ENCODE measurements at places on chromosomes 11 and 22.

- DNase-seq = no peak
Measured at GRCh38 chr22:37514526-37515051, 4.6 kb downstream of the CARD10 start.

- no peak for DNase-seq
Measured at GRCh38 chr22:39287076-39287725, 32.2 kb downstream of the RPL3 start.

- peak; percentile 50 for DNase-seq
Measured at GRCh38 chr22:39341179-39341578, 8.6 kb upstream of the SYNGR1 start.

DNA sequence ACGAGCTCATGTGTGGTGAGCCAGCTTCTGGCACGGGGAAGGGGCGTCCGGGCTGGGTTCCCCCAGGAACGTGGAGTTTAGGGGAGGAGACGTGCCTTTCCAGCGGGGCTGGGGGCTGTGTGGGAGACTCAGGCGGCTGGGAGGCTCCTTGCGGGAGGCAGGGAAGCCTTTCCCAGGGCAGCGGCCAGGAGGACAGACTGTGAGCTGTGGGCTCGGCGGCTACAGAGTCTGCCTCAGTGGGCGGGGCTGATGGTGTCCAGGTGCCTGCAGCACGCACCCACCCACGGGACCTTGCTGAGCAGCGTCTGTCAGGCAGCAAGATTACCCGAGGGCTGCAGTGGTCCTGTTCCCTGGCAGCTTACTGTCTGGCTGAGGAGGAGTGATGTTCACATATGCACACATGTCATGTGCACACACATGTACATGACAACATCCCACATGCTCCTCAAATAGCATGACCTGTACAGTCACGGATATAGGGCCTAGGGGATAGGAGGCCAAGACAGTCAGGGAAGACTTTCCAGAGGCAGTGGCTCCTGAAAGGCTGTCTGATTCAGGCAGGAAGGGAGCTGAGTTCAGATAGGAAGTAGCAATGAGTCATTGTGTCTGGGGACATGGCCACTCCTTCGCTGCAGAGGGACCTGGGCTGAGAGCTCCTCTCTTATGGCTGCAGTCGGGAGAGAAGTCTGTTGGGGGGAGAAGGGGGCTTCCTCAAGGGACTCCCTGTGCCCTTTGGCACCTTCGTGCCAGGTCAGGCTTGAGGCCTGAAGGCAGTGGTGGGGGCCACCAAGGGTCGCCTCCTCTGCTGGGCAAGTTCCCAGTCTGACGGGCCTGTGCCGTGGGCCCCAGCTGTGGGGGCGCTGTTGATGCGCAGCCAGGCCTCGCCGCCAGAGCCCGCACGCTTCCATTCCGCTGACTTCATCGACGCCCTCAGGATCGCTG lies 23.3 kb upstream of the PPP6R3 start:
- no peak for DNase-seq

GRCh38 chr11:44335919-44336318 lies 26.0 kb upstream of the ALX4 start:
- DNase-seq = no peak

GRCh38 chr22:49235463-49236300 lies 592.0 kb downstream of the BRD1 start:
- peak; percentile 66 for DNase-seq

DNA sequence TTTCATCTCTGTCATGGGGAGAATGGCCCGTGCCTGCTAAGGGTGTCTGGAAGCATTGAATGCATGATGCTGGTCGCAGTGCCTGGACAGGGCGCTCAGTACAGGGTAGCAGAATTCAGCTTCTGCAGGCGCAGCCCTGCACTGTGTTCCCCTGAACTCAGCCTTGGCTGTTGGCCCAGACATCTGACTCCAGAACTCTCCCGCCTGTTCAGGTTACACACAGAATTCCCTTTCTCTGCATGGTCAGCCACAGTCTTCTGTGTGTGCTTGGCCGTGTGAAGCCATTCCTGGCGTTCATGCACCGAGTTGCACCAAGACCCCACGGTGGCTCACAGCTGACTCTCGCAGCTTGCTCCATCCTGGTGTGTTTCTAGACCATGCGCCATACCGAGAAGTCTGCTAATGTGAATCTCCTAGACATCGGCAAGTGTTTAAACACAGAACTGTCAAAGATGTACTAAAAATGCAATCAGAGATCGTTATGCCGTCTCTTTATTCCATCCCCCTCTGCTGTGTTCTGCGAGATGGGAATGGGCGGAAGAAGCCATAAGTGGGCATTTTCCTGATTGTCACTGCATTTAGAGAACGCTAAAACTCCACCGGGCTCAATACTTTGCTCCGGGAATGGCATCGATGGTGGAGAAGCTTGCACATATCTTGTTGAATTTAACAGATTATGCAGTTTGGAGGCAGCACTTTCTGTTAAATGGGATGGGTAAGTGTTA lies 55.6 kb downstream of the MPPED1 start:
- DNase-seq = no peak

GRCh38 chr22:19807161-19807913 lies 46.8 kb downstream of the TBX1 start:
- no peak for DNase-seq

DNA sequence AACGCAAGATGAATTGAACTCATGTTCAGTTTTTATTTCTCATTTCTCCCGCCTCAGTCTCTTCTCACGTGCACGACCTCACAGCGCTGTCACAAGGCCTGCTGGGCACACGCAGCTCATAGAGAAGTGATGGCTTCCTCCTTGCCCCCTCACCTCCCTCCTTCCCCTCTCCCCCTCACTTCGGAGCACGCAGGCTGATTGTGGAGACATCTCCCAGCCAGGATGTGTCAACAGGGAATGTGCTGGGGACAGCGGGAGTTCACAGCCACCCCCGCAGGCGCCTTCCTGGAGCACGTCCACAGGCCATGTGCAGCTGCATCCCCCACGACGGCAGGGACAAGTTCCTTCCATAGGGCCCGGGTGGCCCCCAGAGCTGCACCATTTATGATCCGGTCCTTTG lies 29.1 kb upstream of the KRTAP5-6 start:
- DNase-seq = no peak

GRCh38 chr11:118223992-118224391 lies 819 bp downstream of the JAML start:
- no peak for DNase-seq

DNA sequence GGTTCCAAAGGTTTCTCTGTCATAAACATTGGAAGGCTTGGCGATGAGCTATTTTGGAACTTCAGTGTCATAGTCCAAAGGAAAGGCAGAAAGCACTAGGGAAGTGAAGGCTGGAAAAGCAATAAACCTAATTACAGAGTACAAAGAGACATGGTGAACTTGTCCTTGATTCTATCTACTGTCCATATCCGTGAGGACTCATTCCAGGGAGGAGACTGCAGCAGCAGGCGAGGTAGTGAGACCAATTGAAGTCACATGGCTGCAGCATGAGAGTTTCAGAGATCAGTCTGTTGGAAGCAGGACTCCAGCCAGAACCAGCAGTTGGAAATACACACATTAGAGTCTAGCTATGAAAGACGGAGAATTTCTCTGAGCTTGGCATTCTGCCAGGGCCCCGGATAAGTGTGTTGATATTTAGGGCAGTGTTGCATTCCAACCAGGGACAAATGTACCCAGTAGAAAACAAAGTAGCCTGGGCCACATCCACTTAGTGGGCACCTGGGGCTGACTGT lies 54.1 kb upstream of the ARHGAP42 start:
- no peak for DNase-seq
